ENCODE measurements at places on chromosomes 13 and 19.

DNA sequence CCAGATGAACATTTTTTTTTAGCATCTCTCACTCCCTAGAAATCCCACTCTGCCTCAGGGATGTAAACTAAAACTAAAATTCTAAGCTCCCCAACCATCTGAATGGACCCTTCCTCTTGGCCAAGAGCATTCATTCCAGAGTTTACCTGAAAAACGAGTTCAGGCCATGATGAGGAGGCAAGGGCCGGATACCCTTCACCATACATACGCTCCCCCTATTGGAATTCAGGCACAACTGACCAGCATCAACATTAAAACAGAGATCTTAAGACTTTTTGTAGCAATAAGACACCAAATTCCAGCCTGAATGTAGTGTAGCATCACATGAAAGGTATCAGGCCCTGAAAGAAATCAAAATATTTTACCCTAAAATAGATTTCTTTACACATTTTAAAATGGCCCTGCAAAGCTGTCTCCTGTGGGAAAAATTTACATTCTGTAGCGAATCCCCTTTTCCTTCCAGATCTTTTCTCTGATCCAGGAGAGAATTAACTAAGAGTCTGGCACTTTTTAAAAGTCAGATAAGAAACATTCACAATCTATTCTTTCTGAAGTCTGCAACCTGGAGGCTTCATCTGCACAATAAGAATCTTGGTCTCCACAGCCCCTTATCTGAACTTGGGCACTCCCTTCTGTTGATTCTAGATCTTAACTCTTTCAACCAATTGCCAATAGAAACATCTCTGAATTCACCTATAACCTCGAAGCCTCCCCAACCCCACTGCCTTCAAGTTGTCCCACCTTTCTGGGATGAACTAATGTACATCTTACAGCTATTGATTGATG lies 888.5 kb downstream of the UQCRFS1 start:
- DNase-seq: no peak

DNA sequence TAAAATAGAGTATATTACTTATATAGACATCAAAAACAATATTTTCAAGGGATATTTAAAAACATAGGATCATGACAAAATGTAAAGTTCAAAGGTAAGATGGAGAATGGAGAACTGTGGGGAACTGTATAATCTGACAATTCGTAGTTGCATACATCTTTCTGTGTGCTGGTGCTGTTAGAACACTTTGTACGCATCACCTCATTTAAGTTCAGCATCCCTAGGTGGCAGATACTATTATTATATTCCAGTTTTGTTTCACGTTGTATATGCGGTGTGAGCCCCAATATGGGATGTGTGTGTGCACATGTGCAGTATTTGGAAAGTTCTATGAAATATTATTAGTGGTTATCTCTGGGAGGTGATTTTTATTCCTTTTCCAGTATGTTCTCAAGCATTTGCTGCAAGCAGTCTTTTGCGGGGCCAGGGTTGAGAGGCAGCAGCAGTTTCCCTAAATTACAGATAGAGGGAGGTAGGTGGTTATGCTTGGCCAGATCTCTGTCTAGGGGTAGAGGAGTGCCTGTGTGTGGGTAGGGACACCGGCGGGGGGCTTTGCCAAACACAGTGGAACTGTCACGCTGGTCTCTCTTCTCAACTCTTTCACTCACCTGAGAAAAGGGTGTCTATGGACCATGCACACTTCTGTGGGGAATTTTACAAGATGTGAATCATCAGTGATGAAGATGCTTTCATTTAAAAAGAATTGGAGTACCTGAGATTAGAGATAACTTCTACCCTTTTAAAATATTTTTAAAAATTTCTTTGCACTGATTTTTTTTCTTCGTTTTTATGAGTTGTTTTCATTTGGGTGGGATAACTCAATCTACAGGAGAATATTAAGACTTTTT lies 55.6 kb upstream of the ALOX5AP start:
- DNase-seq: no peak

DNA sequence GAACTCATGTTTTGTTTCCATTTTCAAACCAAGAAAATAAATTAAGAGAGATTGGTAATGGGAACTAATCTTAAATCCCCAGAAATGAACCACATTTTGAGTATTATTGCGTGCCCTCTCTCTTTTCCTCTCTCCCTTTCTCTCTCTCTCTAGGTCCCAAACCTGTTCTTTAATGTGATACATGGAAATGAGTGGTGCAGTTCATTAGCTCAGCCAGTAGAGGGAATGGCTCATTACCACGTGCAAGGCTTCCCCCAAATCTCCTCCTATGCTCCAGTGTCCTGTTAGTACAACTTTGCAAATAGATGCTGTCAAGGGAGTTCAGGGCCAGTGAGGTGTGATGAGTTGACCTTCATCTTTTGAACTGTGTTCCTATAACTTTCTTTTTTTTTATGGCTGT lies 178.4 kb downstream of the FGF9 start:
- no peak for DNase-seq

- no peak for DNase-seq
Measured at GRCh38 chr19:8630796-8631424, 477 bp downstream of the NFILZ start.

GRCh38 chr19:23415561-23416191 lies 20.4 kb upstream of the ZNF91 start:
- peak; percentile 46 for DNase-seq

DNA sequence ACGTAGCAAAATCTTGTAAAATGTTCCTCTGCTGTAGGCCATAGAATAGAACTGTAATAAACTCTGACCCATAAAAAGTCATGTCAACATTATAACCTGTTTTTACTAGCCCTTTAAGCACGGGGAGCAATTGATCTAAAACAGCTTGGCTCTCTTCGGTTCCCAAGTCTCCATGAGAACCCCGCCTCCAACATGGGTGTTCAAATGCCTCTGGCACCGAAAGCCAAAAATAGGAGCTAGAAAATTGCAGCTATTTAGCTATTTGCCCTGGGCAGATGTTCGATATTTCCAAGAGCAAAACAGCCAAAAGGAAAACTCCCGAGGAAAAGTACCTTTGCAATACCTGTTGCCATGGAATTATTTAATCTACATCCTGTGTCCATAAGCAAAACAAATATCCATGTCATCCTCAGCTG lies 563.1 kb downstream of the EFNB2 start:
- DNase-seq: no peak

DNA sequence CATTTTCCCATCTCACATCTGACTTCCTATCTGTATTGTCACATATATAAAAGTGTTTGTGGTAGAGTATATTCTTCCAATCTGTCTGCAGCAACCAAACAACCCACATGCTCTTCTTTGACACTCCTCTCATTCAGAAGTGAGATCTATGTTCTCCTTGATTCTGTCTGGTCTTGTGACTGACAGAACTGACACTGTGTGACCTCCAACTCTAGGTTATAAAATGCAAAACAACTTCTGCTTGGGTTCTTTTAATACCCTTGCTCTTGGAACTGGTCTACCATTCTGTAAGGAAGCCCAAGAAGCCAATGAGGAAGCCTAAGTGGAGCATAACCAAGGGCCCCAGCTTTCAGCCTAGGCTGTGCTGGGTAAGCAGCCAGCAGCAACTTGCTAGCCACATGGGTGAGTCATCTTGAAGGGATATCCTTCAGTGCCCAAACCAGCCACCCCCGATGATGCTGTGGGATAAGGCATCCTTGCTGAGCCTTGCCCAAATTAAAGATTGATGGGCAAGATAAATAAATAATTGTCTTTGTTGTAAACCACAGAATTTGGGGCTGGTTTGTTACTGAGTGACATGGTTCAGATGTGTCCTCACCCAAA lies 18.4 kb upstream of the ITM2B start:
- DNase-seq: no peak

DNA sequence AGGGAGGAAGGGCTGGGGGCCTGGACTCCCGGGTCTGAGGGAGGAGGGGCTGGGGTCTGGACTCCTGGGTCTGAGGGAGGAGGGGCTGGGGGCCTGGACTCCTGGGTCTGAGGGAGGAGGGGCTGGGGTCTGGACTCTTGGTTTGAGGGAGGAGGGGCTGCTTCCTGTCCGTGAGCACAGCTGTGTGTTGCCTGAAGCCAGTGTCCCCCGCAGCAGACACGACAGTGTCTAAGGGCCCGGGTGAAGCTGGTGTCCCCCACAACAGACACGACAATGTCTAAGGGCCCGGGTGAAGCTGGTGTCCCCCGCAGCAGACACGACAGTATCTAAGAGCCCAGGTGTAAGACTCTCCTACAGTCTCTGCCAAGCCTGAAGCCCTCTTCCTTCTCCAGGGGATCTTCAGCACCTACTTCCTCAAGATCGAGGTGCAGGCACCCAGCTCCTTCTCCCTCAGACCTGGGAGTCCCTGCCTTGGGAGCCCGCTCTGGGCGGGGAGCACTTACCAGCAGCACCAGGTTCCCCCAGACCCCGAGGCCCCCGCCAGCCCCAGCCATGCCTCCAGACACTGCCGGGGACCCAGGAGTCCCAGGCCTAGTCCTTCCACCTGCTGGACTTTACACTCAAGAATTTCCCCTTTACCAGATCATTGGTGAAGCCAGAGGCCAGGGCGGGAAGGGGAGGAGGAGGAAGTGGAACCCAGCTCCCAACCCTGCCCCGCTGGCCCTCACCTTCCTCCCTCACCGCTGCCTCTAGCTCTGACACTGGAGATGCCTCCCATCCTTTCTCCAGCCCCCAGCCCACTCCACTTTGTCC lies at the start of gene PTPRH:
Gene PTPRH, minus strand, starts transcription at position 622 of the 813 bp plus-strand sequence. Its CDS starts 68 bp downstream, at position 554.
- DNase-seq: no peak

DNA sequence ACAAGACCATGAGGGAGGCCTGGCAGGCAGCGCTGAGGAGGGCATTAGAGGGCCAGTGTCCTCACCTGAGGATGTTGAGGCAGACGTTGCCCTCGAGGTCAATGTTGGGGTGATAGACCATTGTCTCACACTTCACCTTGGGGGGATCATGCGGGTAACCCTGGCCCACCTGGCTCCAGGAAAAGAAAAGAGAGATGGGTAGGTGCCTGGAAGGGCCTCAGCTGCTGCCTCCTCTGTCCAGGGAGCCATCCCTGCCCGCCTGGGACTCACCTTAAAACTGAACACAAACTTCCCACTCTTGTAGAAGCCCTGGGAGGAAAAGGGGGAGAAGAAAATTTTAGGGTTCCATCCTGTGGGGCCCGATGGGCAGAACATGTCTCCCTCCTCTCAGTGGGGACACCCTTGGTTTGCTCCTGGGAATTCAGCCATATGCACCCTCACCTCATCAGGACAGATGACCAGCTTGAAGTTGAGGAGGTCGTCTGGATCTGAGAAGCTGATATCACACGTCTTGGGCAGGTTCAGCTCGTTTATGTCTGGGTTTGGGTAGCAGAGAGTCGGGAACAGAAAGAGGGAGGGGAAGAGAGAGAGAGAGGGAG lies 1.7 kb downstream of the UBE2M start:
- no peak for DNase-seq

- DNase-seq: no peak
Measured at GRCh38 chr19:48445256-48445605, 552 bp upstream of the GRWD1 start.

DNA sequence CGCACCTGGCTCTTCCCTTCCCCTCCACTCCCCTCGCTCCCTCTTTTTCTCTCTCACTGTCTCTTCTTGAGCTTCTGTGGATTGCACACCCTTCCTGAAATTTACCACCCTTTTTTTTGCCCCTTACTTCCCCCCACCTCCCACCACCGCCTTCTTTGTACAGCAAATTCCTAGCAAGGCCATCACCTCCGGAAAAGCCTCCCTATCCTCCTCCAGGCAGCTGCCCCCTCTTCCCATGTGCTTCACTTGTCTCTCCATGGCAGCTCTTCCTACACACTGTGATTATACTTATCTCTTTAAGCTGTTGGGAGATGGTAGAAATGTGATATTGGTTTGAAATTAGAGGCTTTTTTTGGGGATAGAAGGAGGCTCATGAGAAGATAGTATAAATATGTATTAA lies 28.3 kb upstream of the KCTD4 start:
- DNase-seq: no peak

DNA sequence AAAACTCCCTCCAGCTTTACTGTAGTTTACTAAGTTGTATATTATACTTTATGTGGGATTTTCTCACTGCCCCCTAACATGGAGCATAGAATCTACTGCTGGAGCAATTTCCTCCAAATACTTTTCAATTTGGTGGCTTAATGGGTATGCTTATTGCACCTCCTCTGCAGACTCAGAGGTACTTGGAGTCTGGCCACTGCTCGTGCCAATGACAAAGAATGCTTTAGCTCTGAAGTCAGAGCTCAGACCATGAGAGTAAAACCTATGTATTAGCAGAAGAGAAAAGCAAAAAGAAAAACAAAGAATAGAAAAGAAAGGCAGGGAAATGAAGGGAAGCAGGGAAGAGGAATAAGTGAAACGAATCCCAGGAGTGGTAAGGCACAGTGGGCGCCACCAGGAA lies 71.9 kb downstream of the SUCLA2 start:
- no peak for DNase-seq

GRCh38 chr19:18948075-18948975 lies 7.3 kb upstream of the HOMER3 start:
- DNase-seq: no peak

- DNase-seq: no peak
Measured at GRCh38 chr19:40134866-40135265, 44.1 kb upstream of the ZNF780A start.

DNA sequence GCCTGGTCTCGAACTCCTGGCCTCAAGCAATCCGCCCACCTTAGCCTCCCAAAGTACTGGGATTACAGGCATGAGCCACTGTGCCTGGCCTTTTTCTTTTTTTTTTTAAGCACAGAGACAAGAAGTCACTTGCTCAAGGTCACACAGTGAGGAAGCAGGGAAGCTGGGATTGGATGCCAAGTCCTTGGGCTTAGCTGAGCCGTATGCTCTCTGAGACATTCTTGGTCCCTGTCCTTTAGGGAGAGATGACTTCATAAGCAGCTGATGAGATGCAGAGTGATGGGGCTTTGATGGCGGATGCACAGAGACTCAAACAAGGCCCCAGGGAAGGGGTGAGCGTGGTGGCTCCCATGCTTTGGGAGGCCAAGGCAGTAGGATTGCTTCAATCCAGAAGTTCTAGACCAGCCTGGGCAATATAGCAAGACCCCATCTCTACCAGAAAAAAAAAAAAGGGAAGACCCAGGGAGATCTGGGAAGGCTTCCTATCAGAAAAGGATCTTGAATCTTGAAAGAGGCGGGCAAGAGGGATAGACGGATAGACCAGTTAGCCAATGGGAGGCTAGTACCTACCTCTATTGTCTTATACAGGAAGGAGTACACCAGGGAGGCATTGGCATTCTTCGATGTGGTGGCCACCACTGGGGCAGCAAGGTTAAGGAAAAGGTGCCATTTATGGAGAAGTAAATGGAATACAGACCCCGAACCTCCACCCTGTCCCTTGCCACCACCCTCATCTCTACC lies 3.9 kb downstream of the AP1M2 start:
- no peak for DNase-seq

- DNase-seq: no peak
Measured at GRCh38 chr19:31676271-31677004, 327.2 kb upstream of the TSHZ3 start.

GRCh38 chr19:14731200-14731599 lies 41.4 kb downstream of the ZNF333 start:
- DNase-seq: no peak

DNA sequence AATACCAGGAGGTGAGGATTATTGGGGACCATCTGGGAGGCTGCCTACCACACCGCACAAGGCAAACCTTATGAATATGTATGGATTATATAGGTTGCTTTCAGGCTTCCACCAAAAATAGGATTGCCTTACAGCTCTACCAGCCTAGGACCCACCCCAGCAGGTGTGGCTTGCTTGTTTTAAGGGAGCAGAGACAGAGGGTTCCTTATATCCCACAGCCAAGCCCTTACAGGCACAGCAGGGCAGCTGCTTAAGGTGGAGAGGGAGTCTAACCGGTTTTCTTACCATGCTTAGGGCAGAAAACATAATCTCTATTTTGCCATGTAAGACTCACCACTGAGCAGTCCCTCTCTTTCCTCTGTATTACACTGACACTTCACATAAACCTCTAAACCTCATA lies 16.1 kb upstream of the TTYH1 start:
- no peak for DNase-seq

Data from left ventricle myocardium inferior (tissue), 1 donor.